ENCODE measurements at places on chromosomes 5 and 9. TPM values are rescaled to one million over a fixed set of nuclear protein-coding genes. Genes with fewer than 3 reads are reported as not detected.

PCDHA12 gene
- not detected for total RNA-seq

PDE6A gene
- total RNA-seq: not detected

FOXD1 gene
- 0.04 TPM for total RNA-seq

MRPS30 gene
- total RNA-seq: 67.6 TPM

- no peak overlapping the region for H3K4me3 ChIP-seq
- no peak overlapping the region for H3K27ac ChIP-seq
These were observed 94.9 kb upstream of the SLC27A6 start for GRCh38 chr5:128870373-128870772.

- no peak overlapping the region for H3K27ac ChIP-seq
- H3K4me1 ChIP-seq: no peaks in the 10 kb centered on the region
- no peak for DNase-seq
- H3K27me3 ChIP-seq: no peaks in the 10 kb centered on the region
These were observed 232.7 kb downstream of the CCDC171 start for GRCh38 chr9:15785584-15785983.

DNA sequence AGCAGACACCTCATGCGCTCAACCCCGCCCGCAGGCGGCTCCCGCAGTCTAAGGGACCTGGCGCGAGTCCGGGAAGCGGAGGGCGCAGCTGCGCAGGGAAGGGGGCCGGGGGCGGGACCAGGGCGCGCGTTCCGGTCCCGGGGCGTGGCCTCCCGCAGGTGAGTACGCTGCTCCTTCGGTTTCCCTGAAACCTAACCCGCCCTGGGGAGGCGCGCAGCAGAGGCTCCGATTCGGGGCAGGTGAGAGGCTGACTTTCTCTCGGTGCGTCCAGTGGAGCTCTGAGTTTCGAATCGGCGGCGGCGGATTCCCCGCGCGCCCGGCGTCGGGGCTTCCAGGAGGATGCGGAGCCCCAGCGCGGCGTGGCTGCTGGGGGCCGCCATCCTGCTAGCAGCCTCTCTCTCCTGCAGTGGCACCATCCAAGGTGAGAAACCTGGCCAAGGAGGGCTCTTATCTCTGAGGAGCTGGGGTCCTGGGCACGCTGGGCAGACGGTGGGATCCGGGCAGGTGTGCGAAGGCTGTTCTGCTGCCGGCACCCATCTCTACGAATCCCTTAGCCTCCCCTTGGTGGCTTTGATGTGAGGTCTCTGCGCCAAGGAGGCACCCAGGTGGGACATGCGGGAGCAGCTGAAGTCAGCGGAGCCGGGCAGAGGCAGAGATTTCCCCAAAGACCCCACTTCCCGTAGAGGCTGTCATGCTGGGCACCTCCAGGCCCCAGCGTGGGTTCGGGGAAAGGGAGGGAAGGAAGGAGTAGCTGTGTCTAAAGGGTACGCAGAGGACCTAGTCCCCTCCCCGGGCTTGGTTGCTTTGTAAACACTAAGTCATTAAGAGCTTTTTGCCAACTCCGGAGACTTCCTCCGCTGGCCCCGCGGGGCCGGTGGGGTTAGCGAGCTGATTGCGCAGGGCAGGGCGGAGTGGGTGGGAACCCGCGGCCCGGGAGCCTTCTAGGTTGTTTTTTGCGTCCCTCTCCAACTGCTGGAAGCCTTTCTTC, at the start of gene F2RL1:
F2RL1 (plus strand) TSS at position 187 of the 988 bp plus-strand sequence; CDS start at position 340, 153 bp downstream.
- no peaks in the 10 kb centered on the region for H3K36me3 ChIP-seq
- peak; percentile 81 for DNase-seq
- H3K27ac ChIP-seq: no peak within 1 kb of the TSS
- no peaks in the 10 kb centered on the region for H3K27me3 ChIP-seq

GRCh38 chr9:78567693-78568092, 270.8 kb downstream of the PSAT1 start:
- no peaks in the 10 kb centered on the region for H3K36me3 ChIP-seq
- DNase-seq: no peak
- H3K27ac ChIP-seq: no peak overlapping the region
- H3K4me3 ChIP-seq: no peak overlapping the region

- no peaks in the 10 kb centered on the region for H3K27me3 ChIP-seq
- no peaks in the 10 kb centered on the region for H3K4me1 ChIP-seq
- no peak for DNase-seq
- H3K27ac ChIP-seq: no peak overlapping the region
- H3K4me3 ChIP-seq: no peak overlapping the region
These were observed 847.7 kb downstream of the MAT2B start for GRCh38 chr5:164353155-164353554.

DNA sequence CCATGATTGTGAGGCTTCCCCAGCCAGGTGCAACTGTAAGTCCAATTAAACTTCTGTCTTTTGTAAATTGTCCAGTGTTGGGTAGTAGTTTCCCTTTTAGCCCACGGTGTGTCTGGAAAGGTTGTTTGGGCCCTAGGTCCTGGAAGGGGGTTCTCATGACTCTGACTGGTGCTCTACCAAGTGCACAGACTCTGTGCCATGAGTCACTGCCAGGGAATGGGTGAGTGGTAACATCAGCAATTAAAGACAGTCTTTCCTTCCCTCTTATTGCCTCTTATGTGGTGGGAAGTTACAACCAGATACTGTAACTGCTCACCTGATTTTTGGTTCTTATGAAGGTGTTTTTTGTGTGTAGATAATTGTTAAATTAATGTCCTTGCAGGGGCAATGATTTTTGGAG, 141.2 kb downstream of the PRDM9 start:
- no peaks in the 10 kb centered on the region for H3K27me3 ChIP-seq
- no peaks in the 10 kb centered on the region for H3K4me1 ChIP-seq
- H3K27ac ChIP-seq: no peak overlapping the region
- H3K4me3 ChIP-seq: no peak overlapping the region

DNA sequence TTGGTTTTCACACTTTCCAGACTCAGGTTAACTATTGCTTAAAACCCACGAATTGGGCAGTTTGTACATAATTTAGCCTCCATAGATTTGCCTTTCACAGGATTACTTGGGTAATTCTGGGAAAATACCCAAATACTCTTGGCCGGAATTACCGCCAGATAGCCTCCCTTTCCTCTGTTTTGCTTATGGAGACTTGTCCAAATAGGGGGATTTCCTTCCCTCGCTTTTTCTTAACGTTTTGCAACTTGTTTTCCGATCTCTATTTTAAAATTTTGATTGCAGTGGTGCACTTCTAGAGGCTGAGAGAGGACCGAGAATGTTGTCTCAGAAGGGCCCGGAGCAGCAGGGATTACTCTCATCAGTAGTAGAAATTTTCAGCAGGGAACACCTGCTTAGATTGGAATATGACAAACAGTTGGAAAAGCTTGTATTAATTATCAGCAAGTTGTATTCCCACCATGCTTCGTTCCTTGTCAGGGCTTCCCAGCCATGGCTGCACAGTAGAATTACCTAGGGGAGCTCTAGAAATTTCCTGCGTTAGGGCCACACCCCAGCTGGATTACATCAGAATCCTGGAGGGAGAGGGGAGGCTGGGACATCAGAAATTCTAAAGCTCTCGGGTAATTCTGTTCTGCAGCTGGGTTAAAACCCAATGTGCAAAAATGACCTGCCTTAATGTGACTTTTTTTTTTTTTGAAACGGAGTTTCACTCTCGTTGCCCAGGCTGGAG, 329.1 kb downstream of the SH3GL2 start:
- DNase-seq: no peak
- no peaks in the 10 kb centered on the region for H3K4me1 ChIP-seq
- H3K27ac ChIP-seq: no peak overlapping the region

GRCh38 chr5:170917113-170917512, 55.3 kb downstream of the RANBP17 start:
- H3K4me3 ChIP-seq: no peak overlapping the region
- DNase-seq: no peak
- no peaks in the 10 kb centered on the region for H3K27me3 ChIP-seq
- no peaks in the 10 kb centered on the region for H3K4me1 ChIP-seq
- no peaks in the 10 kb centered on the region for H3K36me3 ChIP-seq

- no peak overlapping the region for H3K4me3 ChIP-seq
- H3K27ac ChIP-seq: no peak overlapping the region
- H3K4me1 ChIP-seq: peaks cover 53% of the 10 kb centered on the region
- H3K36me3 ChIP-seq: no peaks in the 10 kb centered on the region
These were observed 7.7 kb downstream of the FBXO38 start for GRCh38 chr5:148391422-148391821.

GRCh38 chr5:115577329-115577728, 24.9 kb downstream of the TICAM2 start:
- no peaks in the 10 kb centered on the region for H3K4me1 ChIP-seq
- H3K36me3 ChIP-seq: no peaks in the 10 kb centered on the region
- no peak overlapping the region for H3K4me3 ChIP-seq
- peaks cover 3% of the 10 kb centered on the region for H3K27me3 ChIP-seq
- DNase-seq: no peak
- no peak overlapping the region for H3K27ac ChIP-seq

DNA sequence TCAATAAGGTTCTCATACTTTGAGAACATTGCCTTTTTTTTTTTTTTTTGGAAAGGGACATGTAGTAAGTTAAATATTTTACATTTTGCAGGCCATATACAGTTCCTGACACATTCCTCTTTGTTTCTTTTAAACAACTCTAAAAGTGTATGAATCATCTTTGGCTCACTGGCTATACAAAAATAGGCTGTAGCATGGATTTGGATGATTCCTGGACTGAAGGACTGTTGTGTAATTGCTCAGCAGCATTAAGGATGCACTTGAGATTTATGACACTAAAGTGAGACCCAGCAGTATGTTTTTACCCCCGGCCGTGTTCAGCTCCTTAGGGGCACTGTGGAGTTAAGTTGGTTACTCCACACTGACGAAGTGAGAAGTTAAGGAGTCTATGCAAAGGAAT, 41.3 kb downstream of the VPS13A start:
- no peaks in the 10 kb centered on the region for H3K27me3 ChIP-seq
- no peaks in the 10 kb centered on the region for H3K4me1 ChIP-seq
- H3K27ac ChIP-seq: no peak overlapping the region
- no peak for DNase-seq
- H3K36me3 ChIP-seq: peaks cover 18% of the 10 kb centered on the region

DNA sequence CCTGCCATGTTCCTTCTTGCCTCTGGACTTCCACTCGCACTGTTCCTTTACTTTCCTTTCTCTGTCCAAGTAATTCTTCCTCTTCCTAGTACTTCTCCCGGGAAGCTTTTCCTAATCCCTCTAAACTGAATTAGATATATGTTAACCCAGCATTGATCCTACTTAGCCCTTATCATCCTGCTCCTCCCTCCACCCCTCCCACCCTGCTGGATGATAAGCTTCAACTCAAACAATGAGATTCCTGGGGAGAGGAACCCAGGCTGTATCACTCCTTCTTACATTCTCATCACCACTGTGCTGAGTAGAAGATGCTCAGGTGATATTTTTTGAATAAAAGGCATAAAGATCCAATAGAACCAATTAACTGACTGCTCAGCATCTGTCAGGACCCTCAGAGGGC, 45.7 kb downstream of the CDK5RAP2 start:
- peaks cover 22% of the 10 kb centered on the region for H3K4me1 ChIP-seq
- H3K27ac ChIP-seq: no peak overlapping the region
- H3K4me3 ChIP-seq: no peak overlapping the region
- no peak for DNase-seq
- H3K27me3 ChIP-seq: no peaks in the 10 kb centered on the region

DNA sequence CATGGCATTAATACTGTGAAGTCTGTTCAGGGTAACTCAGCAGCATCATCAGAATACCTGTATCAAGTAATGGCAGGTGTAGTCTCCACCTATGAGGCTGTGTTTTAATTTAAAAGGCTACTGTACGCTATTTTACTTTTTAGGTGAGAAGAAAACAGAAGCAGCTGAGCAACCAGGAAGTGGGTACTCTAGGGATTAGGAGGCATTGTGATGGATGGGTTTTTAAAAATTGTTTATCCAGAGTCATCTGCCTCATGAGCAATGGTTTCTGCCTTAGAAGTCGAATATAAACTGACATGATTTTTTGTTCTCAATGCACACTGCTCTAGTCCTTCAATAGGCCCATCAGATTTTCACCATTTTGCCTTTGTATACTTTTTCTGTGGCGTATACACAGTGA, 42.6 kb downstream of the PSIP1 start:
- peaks cover 4% of the 10 kb centered on the region for H3K36me3 ChIP-seq
- no peak for DNase-seq
- no peak overlapping the region for H3K27ac ChIP-seq
- no peak overlapping the region for H3K4me3 ChIP-seq

DNA sequence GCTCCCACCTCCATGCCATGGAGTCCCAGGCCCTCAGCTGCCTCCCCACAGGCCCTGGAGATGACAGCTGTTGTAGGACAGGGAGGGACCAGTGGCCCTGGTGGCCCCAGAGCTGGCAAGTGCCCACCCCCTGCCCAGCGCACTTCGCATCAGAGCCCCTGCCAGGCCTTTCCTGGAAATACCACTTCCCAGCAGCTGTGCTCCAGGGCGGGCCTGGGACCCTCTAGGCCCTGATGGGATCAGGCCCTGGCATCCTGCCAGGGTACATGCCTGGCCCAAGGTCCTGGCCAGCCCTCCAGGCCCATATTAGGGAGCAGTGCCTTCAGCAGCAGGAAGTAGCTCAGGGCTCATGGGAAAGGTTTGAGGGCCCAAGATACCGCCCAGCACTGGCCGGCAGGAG, 2.5 kb downstream of the KCNT1 start:
- no peak for DNase-seq
- H3K27ac ChIP-seq: no peak overlapping the region
- no peak overlapping the region for H3K4me3 ChIP-seq
- H3K27me3 ChIP-seq: peaks cover 5% of the 10 kb centered on the region

DNA sequence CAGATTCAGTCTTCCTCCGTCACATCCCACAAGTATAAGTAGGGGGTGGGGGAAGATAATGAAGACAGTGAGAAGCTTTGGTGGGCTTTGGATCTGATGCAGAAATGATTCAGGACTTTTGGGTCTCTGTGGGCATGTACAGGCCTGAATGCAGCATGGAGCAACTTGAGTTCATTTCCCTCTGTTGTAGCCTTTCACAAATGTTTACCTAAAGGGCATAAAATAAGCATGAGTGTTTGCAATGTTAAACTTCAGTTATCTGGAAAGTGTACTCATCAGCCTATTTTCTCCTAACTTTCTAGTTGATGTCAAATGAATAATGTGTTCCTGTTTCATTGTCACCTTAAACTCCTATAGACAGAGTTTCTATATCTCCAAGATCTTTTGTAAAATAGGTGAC, 39.3 kb downstream of the GARNL3 start:
- H3K4me3 ChIP-seq: no peak overlapping the region
- no peaks in the 10 kb centered on the region for H3K27me3 ChIP-seq

DNA sequence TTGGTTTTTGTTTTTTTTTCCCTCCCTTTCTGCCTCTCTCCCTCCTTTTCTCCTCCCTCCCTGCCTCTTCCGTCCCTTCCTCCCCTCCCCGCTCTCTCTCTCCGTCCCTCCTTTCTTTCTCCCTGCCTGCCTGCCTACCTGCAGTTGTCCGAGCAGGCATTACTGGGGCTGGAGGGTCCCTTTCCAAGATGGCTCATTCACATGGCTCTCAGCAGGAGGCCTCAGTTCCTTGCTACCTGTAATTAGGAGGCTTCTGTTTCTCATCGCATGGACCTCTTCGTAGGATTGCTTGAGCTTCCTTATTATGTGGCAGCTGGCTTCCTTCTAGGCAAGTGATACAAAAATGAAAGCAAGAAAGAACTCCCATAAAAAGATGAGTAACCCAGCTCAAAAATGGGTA, 8.0 kb downstream of the RGS3 start:
- no peak overlapping the region for H3K27ac ChIP-seq
- no peak overlapping the region for H3K4me3 ChIP-seq
- no peak for DNase-seq
- H3K27me3 ChIP-seq: no peaks in the 10 kb centered on the region
- H3K4me1 ChIP-seq: peaks cover 54% of the 10 kb centered on the region

All from HepG2 (cell line).